ENCODE measurements at places on chromosomes 4 and X.

DNA sequence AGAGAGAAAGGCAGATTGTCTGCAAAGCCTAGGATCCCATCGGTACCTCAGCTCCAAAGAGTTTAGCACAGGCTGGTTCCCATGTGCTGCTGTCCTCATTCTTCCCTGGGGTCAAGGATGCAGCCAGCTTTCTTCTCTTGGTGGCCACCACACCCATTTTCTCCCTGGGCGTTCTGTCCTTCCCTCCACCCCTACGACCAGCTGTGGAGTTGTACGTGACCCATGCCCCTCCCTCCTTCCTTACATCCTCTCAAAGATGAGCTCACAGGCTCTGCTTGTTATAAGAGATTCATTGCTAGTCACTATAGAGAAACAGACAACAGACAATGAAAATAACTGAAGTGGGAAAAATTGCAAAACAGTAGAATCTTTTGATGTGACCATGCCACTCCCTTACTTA, 74.0 kb upstream of the KLF3 start:
- no peak for DNase-seq

- no peak for DNase-seq
These were observed 183.0 kb downstream of the PACRGL start for GRCh38 chr4:20883231-20883630.

- DNase-seq: no peak
These were observed 89.7 kb downstream of the SYTL5 start for GRCh38 chrX:38095971-38096529.

DNA sequence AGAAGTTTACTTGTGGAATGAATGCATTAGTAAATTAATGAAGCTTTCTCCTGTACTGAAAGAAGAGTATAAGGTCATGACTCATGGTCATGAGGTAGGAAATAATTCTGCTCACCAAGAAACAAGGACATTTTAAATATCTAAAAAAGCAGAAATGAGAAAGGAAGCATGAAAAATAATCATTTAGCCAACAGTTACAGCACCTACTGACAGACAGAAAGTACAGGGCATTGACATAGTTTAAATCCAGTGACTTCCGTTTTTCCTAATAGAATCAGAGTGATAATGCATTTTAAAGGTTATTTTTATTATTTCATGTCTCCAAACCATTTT, 30.5 kb upstream of the ACSL1 start:
- DNase-seq: no peak

DNA sequence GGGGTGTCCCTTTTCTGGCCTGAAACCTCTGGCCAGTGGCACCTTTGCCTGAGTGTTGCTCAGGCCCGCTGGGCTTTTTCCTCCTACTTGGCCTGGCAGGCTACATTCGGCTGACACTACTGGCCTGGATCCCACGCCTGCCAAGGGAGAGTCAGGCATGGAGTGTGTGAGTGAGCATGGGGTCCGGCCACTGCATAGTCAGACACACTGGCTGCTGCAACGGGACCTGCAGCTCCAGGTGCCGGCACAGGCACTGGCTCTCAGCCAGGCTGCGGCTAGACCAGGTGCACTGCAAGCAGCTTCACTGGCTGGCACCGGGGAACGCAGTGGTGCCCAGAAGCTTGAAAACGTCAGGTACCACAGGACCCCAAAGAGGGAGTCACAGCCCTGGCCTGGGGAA, 434.9 kb downstream of the ARHGAP24 start:
- no peak for DNase-seq

All from AG10803 (cell line).